ENCODE measurements at places on chromosomes 4 and X.

GRCh38 chrX:100649550-100650356 is 5.8 kb downstream of the SRPX2 start:
- no peak for DNase-seq

GRCh38 chr4:15936495-15936894 is 2.0 kb downstream of the FGFBP1 start:
- no peak for DNase-seq

- no peak for DNase-seq
Measured at GRCh38 chrX:110852180-110852579, 56.6 kb upstream of the CHRDL1 start.

DNA sequence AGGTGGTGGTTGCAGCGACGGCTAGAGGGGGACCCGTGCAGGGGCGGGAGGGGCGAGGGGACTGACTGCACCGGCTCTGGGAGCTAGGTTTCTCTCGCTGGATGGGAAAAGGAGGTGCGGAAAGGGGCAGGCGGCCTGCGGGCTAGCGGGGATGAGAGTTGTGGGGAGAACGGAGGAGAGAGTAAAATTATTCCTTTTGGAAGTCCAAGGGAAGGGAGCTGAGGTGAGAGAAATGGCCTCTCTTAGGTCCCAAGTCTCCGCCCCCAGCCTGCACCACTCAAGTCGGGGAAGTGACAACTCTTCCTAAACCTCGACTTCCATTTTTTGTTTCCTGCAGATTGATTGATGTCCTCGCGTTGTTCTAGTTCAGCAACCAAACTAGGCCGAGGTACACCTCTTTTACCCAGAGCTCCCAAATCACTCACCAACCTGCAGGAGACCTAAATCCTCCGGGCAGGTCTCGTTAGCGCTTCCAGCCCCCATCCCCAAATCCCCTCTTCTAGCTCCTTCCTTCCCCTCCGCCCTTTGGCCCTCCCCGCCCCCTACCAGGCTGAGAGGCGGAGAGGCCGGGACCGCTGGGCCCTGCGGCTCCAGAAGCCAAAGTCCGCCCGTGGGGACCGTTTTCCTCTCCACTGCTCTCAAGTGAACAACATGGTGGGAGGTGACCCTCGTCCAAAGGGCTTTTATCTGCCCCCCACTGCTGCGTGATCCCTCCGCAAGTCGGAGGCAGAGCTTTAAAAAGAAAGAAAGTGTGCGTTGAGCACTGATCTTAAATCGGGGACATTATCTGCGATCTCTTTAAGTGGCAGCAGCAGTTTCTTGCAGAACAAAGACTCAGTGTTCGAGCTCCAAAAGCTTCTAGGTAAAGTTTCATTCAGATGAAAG is 7.3 kb downstream of the PITX2 start:
- no peak for DNase-seq

- no peak for DNase-seq
Measured at GRCh38 chr4:167232805-167233684, 1.2 kb downstream of the SPOCK3 start.

DNA sequence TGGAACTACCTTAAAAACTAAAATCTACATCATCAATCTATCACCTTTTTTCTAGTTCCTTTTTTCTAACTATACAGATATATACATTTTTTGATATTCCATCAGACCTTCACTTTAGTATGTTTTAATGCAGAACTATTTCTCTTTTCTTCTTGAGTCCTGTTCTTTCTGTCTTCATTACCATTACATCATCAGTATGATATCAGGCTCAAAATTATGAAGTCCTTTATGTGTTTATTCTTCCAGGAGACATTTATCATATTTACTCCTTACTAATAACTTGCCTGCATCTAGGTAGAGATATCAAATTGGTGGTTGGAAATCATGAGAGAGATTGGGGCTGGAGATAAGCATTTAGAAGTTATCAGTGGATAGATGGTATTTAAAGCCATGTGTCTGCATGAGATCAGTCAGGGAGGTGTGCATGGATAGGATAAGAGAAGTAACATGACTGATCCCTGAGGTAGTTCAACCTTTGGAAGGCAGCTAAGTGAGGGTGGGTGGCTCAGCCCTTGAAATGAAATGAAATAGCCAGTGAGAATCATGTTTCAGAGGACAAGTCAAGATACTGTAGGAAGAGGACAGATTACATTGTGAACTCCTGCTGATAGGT is 43.1 kb downstream of the MRPL1 start:
- no peak for DNase-seq

DNA sequence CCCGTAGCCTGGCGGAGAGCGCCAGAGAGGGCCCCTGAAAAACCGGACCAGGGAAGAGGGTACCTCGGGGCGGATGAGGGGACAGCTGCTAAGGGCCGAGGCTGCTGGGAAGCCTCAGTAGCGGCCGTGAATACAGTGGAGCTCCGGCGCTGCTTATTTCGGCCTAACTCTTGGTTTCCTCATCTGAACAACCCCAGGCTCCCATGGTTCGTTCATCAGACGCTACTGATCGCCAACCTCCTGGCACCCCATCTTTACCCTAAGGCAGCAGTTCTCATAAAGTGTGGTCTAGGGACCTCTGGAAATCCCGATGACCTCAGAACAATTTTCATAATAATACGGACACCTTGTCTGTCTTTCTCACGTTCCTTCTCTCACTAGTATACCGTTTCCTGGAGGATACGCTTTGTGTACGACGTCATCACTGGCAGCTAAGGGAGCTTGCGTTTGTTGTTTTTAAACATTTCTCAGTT is 645 bp upstream of the RAB28 start:
- no peak for DNase-seq

DNA sequence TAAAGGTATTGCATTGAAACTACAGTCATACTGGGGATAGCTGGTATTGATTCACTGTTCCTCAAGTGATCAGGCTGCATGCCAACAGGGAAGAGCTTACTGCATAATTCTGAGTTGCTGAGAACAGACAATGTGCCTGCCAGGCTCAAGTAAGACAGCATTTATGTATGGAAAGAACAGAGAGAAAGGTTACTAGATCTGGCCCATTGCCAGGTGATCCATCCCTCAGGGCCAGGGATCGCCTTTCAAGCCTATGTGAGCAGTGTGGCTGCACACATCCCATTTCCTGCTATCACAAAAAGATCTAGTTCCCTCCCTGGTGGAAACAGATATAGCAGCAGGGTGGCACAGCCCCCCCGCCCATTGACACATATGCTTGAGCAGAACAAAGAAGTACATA is 254.0 kb downstream of the TMA16 start:
- no peak for DNase-seq

GRCh38 chr4:185143601-185143969 is 519 bp downstream of the SLC25A4 start:
- no peak for DNase-seq

DNA sequence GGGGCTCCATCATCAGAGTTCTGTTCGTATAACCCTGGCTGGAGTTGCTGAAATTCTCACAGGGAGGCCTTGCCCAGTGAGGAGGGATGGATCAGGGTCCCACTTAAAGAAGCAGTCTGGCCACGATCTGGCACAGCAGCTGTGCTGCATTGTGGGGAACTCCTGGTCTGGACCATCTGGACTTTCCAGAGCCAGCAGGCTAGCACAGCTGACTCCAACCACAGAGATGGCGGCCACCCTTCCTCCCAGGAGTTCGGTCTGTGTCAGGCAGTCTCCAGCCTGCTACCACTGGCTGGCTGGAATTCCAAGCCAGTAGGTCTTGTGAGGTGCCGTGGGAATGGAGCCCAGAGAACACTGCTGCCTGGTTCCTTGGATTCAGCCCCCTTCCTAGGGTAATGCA is 62.0 kb downstream of the SLAIN2 start:
- DNase-seq = no peak

DNA sequence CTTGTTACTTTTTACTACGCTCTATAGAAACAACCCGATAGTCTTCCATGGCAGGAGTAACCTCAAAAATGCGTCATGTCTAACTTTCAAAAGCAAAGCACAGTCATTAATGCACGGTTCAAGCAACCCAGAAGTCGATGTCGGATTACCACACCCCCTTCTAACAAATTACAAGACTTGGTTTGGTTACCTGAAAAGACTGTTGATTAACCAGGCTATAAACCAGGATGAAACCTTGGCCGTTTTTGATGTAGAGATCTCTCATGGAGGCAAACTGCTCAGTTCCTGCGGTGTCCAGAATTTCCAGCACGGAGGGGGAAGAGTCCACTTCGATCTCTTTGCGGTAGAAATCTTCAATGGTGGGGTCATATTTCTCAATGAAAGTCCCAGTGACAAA is 2.4 kb downstream of the RAP2C start:
- no peak for DNase-seq

DNA sequence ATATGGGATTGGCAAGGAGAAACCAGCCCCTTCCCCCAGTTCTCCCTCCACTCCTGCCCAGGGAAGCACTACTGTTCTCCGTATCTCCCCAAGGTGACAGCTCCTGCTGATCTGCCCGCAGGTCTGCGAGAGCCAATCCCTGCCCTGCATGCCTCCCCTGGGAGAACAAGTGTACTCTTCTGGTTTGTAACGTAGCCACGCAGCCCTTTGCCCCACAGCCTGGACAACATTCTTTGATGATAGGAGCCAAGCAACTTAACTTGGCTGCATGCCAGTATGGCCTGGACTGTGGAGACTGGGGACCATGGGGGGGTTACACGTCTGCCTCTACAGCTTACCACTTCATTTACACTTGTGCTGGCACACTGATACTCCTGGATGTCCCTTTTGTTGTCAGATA is 2.0 kb downstream of the STBD1 start:
- DNase-seq = no peak

DNA sequence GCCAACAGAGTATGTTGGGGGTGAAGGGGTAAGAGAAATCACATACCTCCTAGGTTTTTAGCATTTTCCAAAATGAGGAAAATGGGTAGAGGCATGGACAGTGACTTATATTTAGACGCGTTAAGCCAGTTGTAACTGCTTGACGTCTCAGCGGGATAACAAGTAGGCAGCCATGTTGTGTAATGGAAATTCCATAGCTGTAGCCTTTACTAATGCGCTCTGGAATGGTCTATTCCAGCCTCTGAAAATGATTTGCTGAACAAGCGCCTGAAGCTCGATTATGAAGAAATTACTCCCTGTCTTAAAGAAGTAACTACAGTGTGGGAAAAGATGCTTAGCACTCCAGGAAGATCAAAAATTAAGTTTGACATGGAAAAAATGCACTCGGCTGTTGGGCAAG is 135.5 kb downstream of the PTTG2 start:
- no peak for DNase-seq

DNA sequence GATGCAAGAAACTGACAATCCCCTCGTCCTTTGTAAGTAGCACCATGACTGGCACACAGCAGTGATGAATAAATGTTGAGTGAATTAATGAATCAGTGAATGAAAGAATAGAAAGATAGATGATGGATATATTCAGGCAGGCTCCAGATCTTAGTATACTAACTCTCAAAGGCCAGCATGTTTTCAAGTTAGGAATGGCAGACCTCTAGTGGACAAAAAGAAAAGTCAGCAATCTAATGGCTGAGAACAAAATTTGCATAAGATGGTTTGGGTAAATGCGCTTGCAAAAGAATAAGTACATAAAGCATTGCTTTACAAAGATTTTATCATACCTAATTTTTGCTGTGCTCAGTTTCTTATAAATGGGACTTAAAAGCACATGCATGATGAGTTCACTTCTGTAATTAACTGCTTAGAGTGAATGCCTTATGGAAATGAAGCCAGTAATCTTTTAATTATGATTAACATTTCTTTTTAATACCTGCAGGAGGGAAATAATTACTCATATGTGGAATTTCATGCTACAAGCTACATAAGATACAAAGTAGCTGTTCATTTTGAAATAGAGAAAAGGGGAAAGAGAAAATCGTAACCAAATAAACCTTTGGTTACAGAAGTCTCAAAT is 126.9 kb upstream of the GPRIN3 start:
- DNase-seq = no peak

- DNase-seq = no peak
Measured at GRCh38 chr4:26174027-26174426, 146.8 kb upstream of the RBPJ start.

DNA sequence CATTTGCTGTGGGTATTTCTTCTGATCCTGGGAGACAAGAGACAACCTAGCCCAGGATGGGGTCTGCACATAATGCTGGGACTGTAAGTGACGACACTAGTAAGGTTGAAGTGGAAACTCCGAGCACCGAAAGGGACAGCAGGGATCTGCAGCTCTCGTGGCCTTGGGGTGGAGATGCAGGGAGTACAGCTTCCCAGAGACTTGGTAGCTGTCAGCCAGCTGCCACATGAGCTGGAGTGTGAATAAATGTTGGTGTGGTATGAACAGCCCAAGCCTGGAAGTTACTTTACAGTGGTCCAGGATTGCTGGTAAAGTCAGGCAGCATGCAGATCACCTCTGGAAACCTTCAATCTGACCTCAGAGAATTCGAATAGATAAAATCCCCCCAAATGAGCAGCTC is 97.6 kb downstream of the FAM193A start:
- DNase-seq = no peak

GRCh38 chr4:66048861-66049260 is 378.6 kb upstream of the EPHA5 start:
- no peak for DNase-seq

DNA sequence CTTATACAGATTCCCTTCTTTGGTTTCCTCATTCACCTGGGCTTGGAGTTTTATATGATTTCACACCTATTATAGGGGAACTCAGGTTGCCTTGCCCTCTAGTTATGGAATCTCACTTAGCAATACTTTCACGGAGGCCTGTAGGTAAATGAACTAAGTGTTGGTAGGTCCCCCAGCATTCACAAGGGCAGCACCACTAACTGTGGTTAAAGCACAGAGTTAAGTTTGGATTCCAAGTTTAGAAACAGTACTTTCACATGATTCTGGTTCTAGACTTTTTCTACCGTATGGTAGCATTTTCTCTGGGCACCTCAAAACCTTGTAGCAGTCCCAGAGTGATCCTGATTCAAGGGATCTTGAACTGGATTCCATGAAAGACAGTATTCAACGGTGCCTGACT is 46.4 kb downstream of the SH2D1A start:
- no peak for DNase-seq

DNA sequence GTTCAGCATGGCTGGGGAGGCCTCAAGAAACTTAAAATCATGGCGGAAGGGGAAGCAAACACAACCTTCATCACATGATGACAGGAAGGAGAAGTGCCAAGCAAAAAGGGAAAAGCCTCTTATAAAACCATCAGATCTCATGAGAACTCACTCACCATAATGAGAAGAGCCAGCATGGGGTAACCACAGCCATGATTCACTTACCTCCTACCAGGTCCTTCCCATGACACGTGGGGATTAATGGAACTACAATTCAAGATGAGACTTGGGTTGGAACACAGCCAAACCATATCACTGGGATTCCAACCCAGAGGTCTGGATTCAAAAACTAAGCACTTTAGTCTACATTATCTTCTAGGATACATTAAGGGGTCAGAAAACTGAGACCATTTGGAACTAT is 609.6 kb upstream of the SPANXN1 start:
- DNase-seq = no peak

GRCh38 chr4:188417181-188417580 is 277.9 kb downstream of the TRIML1 start:
- DNase-seq = no peak

GRCh38 chr4:127555106-127555505 is 77.7 kb upstream of the INTU start:
- DNase-seq = no peak

DNA sequence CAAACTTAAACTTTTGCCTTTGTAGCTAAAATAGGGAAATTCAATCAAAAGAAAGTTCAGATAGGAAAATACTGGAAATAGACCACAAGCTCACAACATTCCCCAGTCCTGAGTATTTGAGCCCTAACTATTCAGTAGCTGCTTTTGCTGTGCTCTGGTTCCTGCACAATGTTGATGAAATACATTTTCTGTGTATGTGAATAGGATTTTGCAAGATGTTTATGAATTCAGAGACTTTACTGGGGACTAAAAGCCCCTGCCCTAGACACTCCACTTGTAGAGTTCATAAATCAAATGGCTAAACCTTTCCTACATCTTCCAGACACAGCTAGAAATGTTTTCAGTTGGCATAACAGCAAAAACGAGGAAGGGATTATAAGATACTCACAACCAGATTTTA is 105.9 kb downstream of the FBXO8 start:
- DNase-seq = no peak
